ENCODE measurements at places on chromosomes 7 and 10.

DNA sequence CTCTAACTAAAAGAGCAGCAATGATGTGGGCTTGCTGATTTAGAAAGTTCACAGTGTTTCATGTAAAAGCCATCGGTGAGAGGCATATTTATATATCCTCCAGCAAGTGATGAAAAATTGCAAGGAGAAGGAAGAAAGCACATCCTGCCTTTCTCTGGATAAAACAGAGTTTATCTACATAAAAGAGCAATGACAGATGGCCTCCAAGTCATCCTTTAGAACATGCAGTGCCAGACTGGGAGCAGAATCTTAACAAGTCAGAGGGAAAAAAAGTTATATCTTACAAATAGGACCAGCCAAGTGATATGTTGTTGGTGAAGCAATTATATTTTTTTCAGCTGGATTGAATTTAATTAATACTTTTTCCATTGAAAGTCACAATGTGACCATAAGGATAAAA, 253.8 kb upstream of the MGMT start:
- DNase-seq: no peak

DNA sequence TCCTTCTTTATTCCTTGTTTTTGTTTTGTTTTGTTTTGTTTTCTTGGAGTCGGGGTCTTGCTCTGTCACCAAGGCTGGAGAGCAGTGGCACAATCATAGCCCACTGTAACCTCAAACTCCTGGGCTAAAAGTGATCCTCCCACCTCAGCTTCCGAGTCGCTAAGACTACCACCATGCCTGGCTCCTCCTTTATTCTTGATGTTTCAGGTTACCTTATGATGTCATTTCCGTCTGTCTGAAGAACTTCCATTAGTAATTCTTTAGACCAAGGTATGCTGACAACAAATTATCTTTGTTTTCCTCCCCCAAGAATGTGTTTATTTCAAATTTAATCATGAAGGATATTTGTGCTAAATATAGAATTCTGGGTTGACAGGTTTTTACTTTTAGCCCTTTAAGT, 18.1 kb upstream of the ATAD1 start:
- no peak for DNase-seq

GRCh38 chr7:1662767-1663166, 7.3 kb upstream of the ELFN1 start:
- DNase-seq: no peak

DNA sequence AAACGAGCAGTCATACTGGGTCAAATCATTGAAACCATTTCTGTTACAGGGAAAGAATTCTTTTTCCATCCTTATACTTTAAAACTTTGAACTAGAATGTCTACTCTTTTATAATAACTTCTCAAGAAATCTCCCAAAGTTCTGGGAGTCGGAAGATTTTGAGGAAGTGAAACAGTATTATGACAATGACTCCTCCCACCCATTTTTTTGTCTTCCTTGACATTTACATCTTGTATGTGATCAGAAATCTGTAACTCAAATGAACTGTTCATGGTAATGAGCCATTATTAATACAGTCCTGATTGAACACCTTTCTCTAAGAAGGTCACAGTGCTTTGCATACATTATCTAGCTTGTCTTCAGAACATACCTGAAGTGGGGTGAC, 227.4 kb downstream of the CELF2 start:
- DNase-seq: no peak

- DNase-seq: no peak
Measured at GRCh38 chr7:17725821-17726220, 214.5 kb downstream of the SNX13 start.

DNA sequence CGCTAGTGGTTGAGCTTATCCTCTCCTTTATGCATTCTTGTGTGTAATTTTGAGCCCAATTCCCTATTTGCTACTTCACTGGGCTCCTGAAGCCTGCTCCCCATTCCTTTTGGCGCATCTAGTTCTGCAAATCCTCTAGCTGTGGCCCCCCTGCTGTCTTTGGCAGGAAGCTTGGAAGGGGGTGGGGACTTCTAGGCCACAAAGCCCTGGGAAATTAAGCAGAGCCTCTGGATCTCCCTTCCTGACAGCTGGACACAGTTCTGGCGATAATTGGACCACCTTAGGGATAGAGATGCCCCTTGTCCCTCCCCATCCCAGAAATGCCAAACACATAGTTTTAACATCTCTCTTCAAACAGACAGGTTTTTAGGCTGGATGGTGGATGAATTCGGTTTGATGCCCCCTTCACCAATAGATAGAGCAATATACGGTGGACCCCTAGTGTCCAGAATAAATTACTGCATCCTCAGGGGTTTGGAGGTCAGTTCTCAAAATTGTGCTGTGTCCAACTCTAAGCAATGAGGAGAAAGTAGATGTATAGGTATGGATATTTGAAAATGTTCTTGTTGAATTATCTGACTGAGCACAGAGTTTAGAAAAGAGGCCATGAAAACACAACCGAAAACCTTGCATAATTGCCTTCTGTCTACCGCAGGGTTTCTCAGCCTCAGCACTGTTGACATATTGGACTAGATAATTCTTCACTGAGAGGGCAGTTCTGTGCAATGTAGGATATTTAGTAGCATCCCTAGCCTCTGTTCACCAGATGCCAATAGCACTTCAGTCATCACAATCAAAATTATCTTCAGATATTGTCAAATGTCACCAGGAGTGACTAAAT, 75.5 kb downstream of the PAPSS2 start:
- peak; percentile 37 for DNase-seq

DNA sequence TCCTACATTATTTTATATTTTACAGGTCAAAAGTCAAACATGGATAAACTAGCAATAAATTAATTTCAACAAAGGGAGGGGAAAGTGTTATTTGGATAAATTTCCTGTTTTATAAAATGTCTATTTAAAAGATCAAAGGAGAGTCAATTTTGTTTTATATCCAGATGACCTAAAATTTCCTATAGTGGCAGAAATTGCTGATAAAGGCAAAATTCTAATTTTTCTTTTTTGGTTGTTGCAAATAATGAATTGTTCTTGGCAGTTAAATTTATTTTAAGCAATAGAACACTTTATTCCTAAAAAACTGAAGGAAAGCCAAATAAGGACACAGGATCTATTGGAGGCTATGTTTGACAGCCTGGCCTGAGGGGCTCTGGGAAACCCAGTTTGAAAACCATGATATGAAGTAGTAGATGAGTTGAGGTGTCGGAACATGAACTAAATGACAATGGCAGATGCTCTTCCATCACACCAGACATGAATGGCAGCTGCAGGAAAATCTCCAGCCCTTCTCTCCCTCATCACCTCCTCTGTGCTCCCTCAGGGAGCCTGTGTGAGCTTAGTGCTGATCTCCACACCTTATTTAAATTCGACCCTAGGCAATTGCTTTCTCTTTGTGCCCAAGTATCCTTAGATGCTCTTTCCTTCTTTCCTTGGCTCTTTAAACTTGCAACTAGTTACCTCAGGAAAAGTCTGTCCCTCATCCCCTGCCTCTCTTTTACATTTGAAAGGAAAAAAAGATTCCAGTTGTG, 395.0 kb downstream of the THSD7A start:
- DNase-seq: no peak

- DNase-seq: no peak
Measured at GRCh38 chr10:21531164-21531563, 2.9 kb upstream of the MLLT10 start.

DNA sequence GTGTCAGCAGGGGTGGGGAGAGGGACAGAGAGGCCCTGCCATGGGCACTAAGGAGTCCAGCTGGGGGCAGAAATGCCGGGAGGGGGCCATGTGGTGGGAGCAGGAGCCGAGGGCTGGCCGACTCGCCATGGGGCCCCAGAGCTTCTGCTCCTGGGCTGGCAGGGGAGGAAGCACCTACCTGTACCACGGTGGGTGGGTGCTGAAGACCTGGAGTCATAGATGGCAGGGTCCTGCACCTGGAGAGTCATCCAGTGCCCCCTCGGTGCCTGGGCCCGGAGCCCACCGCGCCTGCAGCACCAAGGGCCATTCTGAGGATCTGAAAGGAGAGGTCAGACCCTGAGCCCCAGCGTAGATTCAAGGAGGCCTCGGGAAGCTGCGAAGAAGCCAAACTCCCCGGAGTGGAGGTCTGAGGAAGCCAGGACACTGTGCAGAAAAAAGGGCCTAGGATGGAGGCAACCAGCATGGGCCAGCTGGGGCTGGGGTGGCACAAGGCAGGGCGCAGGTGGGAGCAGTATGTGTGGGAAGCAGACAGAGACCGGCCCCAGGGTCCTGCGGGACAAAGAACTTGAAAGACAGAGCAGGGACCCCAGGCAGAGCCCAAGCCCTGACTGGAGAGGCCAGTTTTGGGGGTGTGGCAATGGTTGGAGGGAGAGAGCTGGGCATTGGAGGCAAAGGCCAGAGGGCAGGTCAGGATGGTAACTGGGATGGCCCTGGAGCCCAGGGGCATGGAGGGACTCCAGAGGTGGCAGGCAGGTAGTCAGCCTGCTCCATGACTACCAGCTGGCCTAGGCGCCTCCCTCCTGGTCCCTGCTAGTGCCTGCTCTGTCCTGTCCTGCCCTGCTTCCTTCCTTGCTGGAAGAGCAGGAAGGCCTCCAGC, 26.7 kb upstream of the SMARCD3 start:
- DNase-seq: peak; percentile 18

DNA sequence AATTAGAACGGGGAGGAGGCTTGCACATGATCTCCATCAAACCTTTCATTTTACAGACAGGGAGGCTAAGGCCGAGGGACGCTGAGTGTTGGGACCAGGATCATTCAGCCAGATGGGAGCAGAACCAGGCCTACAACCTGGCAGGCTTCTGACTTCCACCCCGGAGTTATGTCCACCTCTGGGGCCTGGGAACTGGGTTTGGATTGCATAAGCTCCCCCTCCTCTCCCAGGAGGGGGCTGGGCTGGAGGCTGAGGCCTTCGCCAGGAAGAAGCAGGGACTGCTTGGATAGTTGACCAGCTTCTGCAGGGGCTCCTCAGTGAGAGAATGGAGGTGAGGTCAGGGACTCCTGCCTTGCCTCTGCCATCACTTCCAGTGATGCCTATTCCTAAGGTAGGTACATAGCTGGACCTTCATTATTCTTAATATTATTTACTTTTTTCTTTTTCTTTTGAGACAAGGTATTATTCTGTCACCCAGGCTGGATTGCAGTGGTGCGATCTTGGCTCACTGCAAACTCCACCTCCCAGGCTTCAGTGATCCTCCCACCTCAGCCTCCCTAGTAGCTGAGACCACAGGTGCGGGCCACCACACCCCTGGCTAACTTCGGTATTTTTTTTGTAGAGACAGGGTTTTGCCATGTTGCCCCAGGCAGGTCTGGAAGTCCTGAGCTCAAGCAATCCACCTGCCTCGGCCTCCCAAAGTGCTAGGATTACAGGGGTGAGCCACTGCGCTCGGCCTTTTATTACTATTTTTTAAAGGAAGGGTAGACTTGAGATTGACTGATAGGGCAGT, 1.3 kb downstream of the SNX10 start:
- DNase-seq: no peak

- DNase-seq: no peak
Measured at GRCh38 chr10:34295142-34295548, 520.0 kb downstream of the PARD3 start.

DNA sequence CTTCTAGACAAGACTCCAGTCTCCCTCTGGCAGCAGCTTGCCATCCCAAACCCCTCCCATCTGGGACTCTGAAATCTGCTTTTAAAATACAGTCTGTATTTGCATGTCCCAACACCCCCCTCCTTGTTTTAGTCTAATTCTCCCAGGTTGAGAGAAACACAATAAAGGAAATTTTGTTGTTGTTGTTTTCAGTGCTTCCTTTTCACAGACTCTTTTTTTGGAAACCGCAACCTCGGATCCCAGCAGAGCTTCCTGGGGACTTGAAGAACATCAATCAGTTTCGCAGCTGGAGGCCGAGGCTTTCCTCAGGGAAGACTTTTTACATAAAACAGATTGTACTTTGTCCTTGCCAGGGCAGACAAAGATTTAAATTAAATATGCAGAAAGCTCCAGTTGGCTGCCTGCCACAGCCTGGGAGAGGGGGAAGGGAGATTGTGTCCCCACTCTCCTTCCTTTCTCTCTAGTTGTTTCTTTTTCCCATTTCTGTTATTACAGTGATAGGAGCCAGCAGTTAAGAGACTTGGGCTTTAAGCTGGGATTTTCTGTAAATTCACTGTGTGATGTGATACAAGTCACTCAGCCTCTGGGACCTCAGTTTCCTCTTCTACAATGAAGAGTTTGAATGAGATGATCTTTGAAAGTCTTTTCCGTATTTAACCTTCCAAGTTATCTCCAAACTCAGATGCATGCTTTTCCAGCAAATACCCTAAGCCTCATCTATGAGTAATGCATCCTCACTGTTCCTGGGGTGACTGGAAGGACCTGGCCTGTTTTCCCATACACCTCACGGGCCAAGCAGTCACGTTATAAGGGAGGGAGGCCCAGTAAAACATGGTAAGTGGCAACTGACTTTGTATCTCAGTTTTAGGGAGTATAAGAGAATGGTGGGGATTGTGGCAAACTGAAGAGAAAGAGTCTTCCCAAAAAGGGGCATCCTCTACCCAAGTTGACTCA, 192.3 kb downstream of the REEP3 start:
- DNase-seq: peak; percentile 53

DNA sequence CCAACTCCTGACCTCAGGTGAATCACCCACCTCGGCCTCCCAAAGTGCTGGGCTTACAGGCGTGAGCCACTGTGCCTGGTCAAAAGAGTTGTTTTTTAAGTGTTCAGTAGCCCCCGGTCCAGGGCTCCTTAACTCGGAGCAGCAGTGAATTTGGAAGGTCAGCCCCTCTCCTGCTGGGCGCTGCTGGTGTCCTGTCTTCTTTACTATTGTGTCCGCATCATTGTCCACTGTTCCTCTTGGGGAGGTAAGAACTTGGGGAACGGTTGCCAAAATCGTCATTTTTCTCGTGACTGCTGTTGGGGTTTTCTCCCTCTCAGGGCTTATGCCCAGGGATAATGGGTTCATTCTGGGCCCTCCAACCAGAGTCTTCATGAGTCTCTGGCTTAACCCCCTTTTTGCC, 46.7 kb downstream of the CAMK1D start:
- no peak for DNase-seq
